Activated CD4-positive, alpha-beta T cell treated with anti-CD3 and anti-CD28 coated beads, Interleukin-2, amount 50 U/mL, for 4 hours (primary cell): ENCODE measurements at places on chromosomes 4 and X.
A peak's percentile ranks its signal among the peaks of the same experiment; 100 is the strongest.

- no peak for DNase-seq
Observed at GRCh38 chr4:96639932-96640331, 800.0 kb downstream of the PDHA2 start.

DNA sequence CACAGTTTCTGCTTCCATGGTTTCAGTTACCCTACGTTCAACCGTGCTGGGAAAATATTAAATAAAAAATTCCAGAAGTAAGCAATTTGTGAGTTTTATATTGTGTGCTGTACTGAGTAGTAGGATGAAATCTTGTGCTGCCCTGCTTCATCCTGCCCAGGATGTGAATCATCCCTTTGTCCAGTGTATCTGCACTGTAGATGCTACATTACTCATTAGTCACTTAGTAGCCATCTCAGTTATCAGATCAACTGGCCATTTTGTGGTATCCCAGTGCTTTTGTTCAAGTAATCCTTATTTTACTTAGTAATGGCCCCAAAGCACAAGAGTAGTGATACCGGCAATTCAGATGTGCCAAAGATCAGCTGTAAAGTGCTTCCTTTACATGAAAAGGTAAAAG is 97.9 kb downstream of the COX18 start:
- no peak for DNase-seq

DNA sequence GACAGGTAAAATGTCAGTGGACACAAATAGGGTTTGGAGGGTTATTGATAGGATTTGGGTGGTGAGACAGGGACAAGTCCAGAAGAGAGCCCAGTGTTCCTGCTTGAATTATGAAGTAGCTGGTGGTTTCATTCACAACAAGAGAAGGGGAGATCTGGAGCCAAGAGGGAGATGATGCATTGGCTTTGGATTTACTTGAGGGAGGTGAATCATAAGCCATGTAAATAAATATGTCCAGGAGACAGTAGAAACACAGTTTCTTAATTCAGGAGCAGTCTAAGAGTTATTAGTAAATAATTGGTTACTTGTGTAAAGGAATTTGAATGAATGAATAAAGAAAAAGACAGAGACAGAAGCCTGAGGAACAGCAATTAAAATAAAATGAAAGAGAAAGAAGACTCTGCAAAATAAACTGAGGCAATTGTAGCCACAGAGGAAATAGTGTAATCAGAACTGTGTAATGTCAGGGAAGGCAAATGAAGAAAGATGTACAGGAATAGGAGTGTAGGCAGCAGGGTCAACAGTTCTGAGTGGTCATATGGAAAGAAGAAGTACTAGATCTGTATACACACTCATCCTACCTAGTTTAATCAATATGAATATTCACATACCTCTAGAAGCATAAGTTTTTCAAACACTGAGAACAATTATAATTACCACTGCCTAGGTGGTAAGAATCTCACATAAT is 50.2 kb upstream of the CXCL8 start:
- DNase-seq, result no peak

- peak; percentile 32 for DNase-seq
Observed at GRCh38 chr4:41935652-41936021, 408 bp downstream of the TMEM33 start.

DNA sequence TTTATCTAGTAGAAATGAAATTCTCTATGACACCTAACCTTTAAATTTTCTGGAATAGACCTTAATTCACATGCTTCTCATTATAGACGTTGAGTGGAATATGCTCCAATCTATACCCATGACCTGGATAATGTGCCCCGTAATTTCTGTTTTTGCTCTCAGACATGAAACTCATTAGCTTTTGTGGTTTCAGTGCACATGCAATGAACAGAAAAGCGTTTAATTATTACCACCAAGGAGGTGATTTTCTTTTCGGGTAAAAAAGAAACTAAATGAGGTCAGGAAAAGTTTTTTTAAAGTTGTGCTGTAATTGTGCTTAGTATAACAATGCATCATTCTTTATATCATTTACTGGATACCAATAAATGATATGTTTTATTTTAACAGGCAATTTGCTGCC is 1703.9 kb upstream of the TENM3 start:
- no peak for DNase-seq

DNA sequence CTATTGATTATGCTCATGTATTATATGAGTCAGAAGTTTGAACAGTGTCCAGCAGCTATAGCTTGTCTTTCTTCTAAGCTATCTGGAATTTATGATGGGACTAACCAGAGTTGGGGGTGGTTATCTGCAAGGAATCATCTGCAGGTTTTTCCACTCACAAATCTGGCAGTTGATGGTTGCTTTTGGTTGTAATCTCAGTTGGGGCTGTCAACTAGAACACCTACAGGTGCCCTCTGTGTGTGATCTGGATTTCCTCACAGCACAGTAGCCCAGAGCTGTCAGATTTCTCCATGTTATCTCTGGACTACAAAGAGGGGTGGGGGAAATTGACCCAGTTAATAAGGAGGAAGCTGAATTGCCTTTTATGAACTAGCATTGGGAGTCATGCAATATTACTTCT is 51.4 kb upstream of the MAP9 start:
- DNase-seq, result no peak

- no peak for DNase-seq
Observed at GRCh38 chrX:125620715-125621587, 301.3 kb downstream of the TEX13C start.

- no peak for DNase-seq
Observed at GRCh38 chr4:90958256-90958895, 831.2 kb downstream of the CCSER1 start.

GRCh38 chr4:184355111-184355604 is 119.2 kb downstream of the IRF2 start:
- DNase-seq, result no peak

DNA sequence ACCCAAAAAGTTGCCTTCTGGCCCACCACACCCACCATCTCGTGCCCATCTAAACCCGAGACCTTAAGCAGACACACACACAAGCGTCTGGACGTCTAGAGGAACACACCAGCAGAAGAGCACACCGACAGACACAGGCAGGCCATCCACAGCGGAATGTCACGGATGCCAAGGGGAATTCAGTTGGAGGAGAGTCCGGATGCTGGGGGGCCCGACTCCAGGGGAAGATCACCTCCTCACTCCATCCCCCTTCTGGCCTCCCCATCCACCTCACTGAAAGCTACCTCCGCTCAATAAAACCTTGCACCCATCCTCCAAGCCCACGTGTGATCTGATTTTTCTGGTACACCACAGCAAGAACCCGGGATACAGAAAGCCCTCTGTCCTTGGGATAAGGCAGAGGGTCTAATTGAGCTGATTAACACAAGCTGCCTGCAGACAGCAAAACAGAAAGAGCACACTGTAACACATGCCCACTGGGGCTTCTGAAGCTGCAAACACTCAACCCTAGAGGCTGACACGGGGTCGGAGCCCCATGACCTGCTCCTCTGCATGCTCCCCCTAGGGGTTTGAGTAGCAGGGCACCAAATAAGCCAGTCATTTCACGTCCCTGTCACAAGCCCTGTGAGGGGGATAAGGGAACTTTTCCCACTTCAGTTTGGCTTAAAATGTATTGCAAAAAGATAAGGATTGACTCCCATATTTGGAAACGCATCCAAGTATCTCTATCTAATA is 339.6 kb upstream of the PCDH10 start:
- no peak for DNase-seq

GRCh38 chr4:117986321-117986720 is 48.0 kb upstream of the NDST3 start:
- no peak for DNase-seq

- DNase-seq, result no peak
Observed at GRCh38 chr4:31043382-31044062, 323.4 kb downstream of the PCDH7 start.

GRCh38 chr4:55238407-55238806 is 107.6 kb upstream of the SRD5A3 start:
- no peak for DNase-seq

DNA sequence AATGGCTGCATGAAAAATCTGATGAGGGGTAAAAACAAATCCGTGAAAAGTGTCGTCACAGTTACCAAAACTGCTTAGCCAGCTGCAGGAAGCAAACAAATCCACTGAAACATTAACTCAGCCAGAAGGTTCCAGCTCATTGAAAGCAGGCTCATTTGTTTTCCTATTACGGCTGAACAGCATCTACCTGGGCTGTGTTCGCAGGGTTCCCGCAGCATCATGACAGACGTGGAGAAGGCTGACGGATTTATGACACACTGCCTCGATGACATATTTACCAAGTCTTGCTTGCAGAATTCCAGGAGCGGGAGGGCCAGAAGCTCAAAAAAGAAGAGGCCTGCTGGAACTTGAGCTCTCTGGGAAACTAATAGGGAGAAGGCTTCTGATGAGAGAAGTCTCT is 781.1 kb downstream of the RAB28 start:
- DNase-seq, result no peak

GRCh38 chr4:65635051-65635821 is 35.1 kb downstream of the EPHA5 start:
- no peak for DNase-seq

DNA sequence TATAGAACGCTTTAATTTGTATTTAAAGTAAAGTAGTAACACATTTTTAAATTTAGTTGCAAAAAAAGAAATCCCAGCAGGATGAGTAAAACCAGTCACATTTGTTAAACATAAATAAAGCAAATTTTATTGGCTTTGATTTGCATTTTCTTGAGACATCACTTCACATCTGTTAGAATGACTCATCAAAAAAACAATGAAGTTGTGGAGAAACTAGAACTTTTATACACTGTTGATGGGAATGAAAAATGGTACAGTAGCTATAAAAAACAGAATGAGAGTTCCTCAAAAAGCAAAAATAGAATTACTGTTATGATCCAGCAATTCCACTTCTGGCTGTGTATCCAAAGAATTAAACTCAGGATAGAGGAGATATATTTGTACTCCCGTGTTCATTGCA is 454.0 kb upstream of the KLHL4 start:
- DNase-seq, result no peak

DNA sequence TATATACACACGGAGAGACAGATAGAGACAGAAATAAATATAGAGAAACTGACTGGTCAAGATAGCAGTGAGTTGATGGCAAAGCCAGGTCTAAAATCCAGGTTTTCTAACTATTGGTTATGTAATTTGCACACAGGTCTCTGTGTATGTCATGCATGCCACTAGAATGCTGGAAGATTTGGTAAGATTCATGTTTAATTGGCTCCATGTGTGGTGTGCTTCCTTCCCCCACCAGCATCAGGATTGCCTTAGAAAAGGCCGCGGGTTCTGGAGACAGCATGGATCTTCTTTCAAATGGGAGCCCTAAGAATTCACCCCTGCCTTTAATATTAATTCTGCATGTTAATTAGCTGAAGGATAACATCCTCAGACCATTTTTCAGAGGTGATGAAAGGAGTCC is 31.3 kb downstream of the HAND2 start:
- no peak for DNase-seq

DNA sequence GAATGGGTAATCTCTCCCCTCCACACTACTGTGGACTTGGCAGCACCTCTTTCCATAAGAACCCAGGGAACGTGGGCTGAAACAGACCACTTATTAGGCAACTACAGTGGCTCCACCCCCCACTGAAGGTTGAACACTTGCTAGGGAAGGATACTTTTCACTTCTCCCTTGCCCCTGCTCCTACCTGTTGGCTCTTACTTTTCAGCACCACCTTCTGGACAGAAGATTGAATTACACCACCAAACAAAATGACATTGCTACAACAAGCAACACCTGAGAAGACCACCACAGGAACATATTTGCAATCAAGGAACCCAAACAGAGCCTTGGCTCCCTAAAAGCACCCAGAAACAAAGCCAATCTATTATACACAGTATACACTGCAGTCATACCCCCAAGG is 132.1 kb upstream of the CXCL13 start:
- DNase-seq, result no peak

GRCh38 chr4:84434344-84434743 is 64.7 kb downstream of the NKX6-1 start:
- DNase-seq, result no peak

DNA sequence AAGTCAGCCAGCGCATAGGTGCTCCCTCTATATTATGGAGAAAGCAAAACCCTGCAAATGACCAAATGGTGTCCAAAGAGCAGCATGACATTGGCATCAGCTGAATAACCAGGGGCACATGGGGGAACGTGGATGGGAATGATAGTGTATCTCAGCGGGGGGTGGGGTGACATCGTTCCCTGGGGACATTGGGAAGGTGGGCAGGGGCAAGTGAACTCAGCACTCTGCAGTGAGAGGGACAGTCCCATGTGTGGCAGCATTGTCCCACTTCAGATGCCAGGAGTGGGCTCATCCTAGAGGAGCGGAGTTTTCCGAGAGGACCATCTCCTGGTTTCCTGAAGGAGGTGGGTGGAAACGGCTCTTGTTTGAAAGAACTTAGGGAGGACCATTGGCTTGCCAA is 64.8 kb downstream of the NELFA start:
- no peak for DNase-seq

DNA sequence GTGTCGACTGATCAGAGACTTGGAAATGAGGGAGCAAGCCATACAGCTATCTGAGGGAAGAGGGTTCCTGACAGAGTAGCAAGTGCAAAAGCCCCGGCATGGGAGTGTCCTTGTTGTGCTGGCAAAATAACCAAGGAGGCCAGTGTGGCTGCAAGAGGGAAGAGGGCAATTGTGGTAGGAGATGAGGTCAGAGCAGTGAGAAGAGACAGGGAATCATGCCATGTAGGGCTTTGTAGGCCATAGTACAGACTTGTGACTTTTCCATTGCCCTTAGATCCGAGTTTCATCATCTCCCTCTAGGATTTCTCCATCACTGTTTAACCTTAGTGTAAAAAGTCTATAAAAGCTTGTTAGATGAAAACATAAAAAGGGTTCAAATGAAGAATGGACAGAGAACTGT is 76.2 kb downstream of the DOCK11 start:
- no peak for DNase-seq

DNA sequence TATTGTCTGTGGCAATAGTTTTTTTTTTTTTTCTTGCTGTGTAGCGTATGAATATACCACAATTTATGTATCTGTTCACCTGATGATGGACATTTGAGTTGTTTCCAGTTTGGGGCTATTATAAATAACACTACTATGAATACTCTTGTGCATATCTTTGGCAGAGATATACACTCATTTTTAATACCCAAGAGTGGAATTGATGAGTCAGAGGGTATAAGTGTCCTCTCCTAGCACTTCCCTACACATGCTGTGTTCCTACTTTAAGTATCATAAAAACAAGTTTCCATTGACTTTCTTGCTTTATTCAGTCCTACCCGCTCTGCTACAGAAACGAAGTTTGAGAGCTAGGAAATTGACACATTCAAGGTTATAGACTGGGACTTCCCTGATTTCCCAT is 39.8 kb downstream of the XIAP start:
- no peak for DNase-seq

GRCh38 chrX:154317391-154317995 is 21.9 kb downstream of the TKTL1 start:
- DNase-seq, result no peak

DNA sequence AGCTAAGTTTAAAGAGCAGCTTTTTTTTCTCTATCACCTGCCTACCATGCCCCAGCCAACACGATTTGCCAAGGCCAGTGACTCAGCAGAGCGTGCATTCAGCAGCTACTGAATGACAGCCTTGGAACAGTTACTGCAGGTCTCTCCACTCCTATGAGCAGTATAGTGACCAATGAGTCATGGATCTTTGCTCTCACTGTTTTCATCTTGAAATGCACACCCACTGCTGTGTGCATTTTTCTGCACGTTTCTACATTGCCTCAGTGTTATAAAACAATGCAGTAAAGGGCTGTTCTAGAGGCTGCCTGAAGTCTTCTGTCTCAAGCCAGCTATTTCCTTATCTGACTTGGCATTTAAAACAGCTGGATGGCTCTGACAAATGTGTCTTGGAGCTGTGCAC is 66.0 kb upstream of the C4orf54 start:
- DNase-seq, result no peak

GRCh38 chrX:104310090-104310489 is 55.4 kb upstream of the ESX1 start:
- DNase-seq, result no peak

GRCh38 chr4:66906314-66906713 is 639.0 kb downstream of the CENPC start:
- DNase-seq, result no peak
